Psoas muscle (tissue), 8 donors: ENCODE measurements at places on chromosomes 2 and 18. TPM values are rescaled to one million over a fixed set of nuclear protein-coding genes. Genes with fewer than 3 reads are reported as not detected.

The UPP2 gene
- total RNA-seq, result not detected

The COL4A3 gene
- total RNA-seq, result 20.9 TPM

The SUMO1 gene
- total RNA-seq, result 70.5 TPM

The EGR4 gene
- total RNA-seq, result not detected

The IL37 gene
- total RNA-seq, result not detected

The BCL11A gene
- 0.56 TPM for total RNA-seq

The SLC30A3 gene
- total RNA-seq, result not detected

The M1AP gene
- total RNA-seq, result not detected

The ZFP36L2 gene
- 90.3 TPM for total RNA-seq

The CAPN14 gene
- not detected for total RNA-seq

The CDH19 gene
- total RNA-seq, result 0.25 TPM

The PECR gene
- total RNA-seq, result 4.8 TPM

The ATOH8 gene
- 82.1 TPM for total RNA-seq

The SLC11A1 gene
- total RNA-seq, result 2.2 TPM

The NYAP2 gene
- total RNA-seq, result 0.75 TPM

The KCNG3 gene
- not detected for total RNA-seq

The RPL37A gene
- total RNA-seq, result 2,754 TPM

The DYNAP gene
- not detected for total RNA-seq

The ANXA4 gene
- total RNA-seq, result 26.9 TPM

The GAREM1 gene
- 9.7 TPM for total RNA-seq

The TMEM18 gene
- 22.6 TPM for total RNA-seq

The COL6A3 gene
- total RNA-seq, result 59.1 TPM

The PLB1 gene
- total RNA-seq, result 1.8 TPM

The LDLRAD4 gene
- 13.9 TPM for total RNA-seq

The ZC3H8 gene
- total RNA-seq, result 11.1 TPM

The CNGA3 gene
- total RNA-seq, result not detected

The UGT1A1 gene
- not detected for total RNA-seq

The RAB10 gene
- total RNA-seq, result 147 TPM

The CRYGD gene
- not detected for total RNA-seq

The RFTN2 gene
- total RNA-seq, result 1.9 TPM

The RUFY4 gene
- total RNA-seq, result not detected

The IL1F10 gene
- not detected for total RNA-seq

The REEP1 gene
- 11.5 TPM for total RNA-seq

The PLCL1 gene
- total RNA-seq, result 17.3 TPM

The FBXO48 gene
- total RNA-seq, result 0.90 TPM

The DHX57 gene
- 15.3 TPM for total RNA-seq
